Activated gamma-delta T cell treated with anti-CD3 and anti-CD28 coated beads, Interleukin-2, amount 50 U/mL, for 16 hours (primary cell): ENCODE measurements at places on chromosomes 5 and 9.

- DNase-seq: no peak
Measured at GRCh38 chr9:130579738-130580463, 524 bp downstream of the FUBP3 start.

DNA sequence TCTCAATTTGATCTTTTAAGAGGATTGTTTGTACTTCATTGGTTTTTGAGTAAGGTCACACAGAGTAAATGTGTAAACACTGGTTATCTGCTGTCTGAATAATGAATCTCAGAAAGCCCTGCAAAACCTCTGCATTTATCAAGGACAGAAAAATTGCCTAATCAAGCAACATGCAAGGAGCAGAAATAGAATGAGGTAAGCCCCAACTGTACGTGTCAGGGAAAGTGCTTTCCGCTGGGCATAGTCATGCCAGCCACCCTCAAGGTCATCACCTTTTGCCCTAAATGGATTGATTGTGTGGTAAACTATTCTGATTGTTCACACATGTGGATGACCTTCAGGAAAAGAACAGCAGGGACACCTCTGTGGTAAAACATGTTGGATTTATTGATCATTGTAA lies 376.9 kb upstream of the KCNN2 start:
- no peak for DNase-seq

- no peak for DNase-seq
Measured at GRCh38 chr9:37957664-37957953, 53.7 kb upstream of the SLC25A51 start.

GRCh38 chr5:132895719-132896305 lies 22.3 kb downstream of the LEAP2 start:
- no peak for DNase-seq

DNA sequence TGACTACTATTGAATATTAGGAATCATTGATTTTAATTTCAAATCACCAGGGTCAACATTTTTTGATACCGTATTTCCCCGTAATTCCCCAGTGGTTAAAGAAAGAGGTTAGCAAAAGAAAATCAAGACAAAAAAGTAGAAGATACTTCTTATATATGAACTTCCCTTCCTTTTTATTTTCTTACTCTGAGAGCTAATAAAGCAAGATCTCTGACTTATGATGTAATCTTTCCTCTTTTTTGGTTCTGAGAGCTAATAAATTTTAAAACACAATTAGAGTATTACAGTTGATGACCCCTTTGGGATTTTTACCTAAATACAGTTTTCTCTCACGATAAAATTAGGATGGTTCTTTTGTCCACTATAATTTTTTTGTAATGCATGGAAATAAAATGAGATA lies 9.2 kb upstream of the FYB1 start:
- no peak for DNase-seq

DNA sequence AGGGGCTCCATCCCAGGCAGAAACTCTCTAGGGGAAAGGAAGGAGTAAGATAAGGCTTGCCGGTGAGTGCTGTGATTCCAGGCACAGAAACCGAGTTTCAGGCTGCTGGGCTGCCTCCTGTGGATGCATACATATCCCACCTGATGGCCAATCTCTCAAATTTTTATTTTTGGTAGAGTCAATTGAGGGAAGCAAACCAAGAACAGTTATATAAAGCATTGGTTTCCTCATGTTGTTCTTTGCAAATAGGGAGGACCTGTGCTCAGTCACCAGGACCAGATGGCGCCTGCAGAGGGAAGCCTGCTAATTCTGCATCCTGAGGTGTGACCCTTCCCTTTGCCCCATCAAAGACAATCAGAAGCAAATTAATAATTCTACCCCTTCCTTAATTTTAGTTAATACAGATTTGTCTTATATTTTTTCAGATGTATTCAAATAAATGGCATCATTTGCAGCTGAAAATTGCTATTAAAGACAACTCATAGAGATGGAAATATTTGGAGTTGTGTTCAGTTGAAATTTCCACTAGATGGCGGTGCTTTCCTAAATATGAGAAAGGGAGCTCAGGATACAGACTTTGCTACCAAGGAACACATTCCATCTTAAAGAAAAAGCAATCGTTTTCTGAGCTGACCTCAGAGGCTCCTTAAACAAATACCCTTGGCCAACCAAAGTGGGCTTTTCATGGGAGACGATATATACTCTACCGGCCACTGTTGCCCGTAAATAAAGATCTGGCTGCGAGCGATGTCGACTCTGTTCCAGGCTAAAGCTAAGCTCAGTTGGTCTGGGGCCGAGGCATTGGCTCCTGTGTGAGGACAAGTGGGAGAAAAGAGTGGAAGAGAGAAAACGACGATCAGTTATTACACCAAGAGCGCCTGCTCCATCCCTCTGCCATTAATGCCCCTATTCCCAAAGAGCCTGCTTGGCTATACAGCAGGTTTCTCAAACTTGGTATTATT lies 225.7 kb upstream of the KLF9 start:
- no peak for DNase-seq
